Natural killer cell (primary cell): ENCODE measurements at places on chromosomes 11 and 22. TPM values are rescaled to one million over a fixed set of nuclear protein-coding genes. Genes with fewer than 3 reads are reported as not detected.

DNA sequence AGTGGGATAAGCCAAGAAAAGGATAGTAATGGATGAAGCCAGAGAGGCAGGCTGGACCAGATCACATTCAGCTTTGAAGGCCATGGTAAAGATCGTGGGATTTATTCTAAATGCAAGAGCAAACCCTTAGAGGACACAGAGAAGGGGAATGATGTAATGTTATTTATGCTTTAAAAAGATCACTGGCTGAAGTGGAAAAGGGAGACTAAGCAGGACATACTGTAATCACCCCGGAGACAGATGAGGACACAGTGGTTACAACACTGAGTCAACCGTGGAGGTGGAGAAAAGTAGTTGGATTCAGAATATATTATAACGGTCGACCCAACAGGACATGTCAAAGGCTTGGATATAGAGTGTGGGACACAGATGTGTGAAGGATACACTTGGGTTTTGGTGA is 38.5 kb downstream of the CDON start:
- DNase-seq, result no peak
- H3K27me3 ChIP-seq, result no peaks in the 10 kb centered on the region
- H3K4me1 ChIP-seq, result no peaks in the 10 kb centered on the region
- H3K27ac ChIP-seq, result no peak overlapping the region

- DNase-seq, result peak; percentile 45
- H3K4me1 ChIP-seq, result peaks cover 14% of the 10 kb centered on the region
- H3K27ac ChIP-seq, result no peak overlapping the region
- no peaks in the 10 kb centered on the region for H3K36me3 ChIP-seq
- H3K4me3 ChIP-seq, result peak overlapping the region; percentile 59
These were observed 88.1 kb upstream of the ARHGAP32 start for GRCh38 chr11:129280027-129280811.

DNA sequence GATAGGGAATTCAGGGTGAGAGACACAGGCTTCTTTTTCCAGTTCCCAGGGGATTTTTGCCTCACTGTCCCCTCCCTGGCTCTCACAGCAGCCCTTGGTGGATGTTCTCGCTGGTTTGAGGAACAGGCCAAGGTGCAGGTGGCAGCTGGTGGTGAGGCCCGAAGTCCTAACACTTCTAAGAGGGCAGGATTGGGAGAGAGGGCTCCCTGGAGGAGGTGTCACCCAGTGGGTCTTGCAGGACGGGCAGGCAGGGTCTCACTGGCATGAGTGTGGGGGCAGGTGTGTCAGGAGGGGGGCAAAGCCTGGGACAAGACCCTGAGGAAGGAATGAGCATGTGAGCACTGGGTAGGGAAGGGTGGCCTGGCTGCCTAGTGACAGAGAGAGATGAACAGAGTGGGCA is 9.2 kb downstream of the ADORA2A start:
- no peaks in the 10 kb centered on the region for H3K27me3 ChIP-seq
- no peak overlapping the region for H3K4me3 ChIP-seq
- peaks cover 79% of the 10 kb centered on the region for H3K4me1 ChIP-seq
- peak overlapping the region; percentile 93 for H3K27ac ChIP-seq
- no peak for DNase-seq

DNA sequence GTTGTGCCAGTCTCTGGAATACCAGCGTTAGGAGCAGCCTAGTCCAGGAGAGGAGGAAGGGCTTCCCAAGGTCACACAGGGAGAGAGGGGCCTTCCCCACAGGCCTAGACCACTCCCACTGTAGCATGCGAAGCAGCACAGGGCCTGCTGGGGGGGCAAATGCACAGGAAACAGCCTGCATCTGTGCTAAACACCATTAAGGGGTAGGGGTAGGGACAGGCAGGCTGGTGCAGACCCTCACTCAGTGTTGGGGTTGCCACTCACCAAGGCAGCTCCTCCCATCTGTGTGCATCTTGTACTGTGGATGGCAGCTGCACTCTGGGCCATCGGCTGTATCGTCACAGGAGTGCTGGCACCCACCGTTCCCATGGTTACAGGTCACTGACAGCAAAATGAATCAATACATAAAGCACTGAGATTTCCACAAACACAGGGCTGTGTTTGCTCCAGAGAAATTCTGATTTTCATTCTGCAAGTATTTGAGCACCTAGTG is 24.9 kb downstream of the SCUBE2 start:
- H3K27me3 ChIP-seq, result no peaks in the 10 kb centered on the region
- DNase-seq, result no peak
- H3K27ac ChIP-seq, result no peak overlapping the region
- no peaks in the 10 kb centered on the region for H3K36me3 ChIP-seq

Gene WNT11
- total RNA-seq, result 0.47 TPM

Gene MMP12
- not detected for total RNA-seq

DNA sequence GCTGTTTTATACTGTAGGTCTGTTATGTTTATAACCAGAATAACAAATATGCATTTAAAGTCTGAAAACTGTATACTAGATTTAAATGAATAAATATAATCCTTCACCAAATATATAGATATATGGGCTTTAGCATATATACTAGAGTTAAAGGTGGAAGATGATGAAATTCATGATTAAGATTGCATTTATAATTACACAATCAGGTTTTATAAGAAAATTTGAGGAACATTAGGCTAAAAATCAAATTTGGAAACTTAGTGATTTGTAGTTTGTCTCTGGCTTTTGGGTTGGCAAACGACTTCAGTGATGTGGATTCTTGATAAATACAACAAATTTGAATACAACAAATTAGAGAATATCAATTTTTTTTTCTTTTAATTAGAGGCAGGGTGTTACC is 10.0 kb downstream of the BCL2L13 start:
- H3K27me3 ChIP-seq, result no peaks in the 10 kb centered on the region
- DNase-seq, result no peak
- no peak overlapping the region for H3K27ac ChIP-seq
- H3K4me3 ChIP-seq, result no peak overlapping the region

DNA sequence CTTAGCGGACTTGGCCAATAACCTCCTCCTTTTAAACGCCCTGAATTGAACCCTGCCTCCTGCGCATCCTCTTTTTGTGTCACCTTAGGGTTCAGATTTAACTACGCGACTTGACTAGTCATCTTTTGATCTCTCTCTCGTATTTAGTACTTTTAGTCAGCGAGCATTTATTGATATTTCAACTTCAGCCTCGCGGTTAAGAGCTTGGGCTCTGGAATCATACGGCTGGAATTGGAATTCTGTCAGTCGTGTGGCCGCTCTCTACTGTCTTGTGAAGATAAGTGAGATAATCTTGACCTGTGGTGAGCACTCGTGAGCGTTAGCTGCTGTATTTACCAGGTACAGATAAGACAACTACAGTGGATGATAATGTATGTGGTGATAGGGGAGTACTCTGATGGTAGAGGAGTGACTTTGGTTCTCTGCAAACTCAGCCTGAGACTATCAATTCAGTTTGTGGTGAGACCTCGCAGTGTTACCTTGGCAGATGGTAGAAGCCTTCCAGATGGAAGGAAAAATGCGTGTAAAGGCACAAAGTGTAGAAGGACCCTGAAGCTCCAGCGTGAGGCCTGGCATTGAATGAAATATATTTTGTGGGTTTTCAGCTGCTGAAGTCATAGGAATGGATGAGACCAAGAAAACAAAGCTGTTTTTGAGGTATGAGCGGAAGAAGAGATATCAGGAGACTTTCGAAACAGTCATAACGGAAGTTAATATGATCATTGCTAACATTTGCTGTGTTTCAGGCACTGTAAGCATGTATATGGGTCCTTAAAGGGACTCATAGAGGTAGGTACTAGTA is 682 bp downstream of the ATM start:
- no peaks in the 10 kb centered on the region for H3K27me3 ChIP-seq
- peaks cover 13% of the 10 kb centered on the region for H3K36me3 ChIP-seq
- peaks cover 11% of the 10 kb centered on the region for H3K4me1 ChIP-seq
- peak overlapping the region; percentile 88 for H3K27ac ChIP-seq
- H3K4me3 ChIP-seq, result peak overlapping the region; percentile 65
- DNase-seq, result no peak

GRCh38 chr22:44931077-44931540 is 78.7 kb downstream of the PHF21B start:
- no peaks in the 10 kb centered on the region for H3K36me3 ChIP-seq
- DNase-seq, result no peak
- H3K27me3 ChIP-seq, result no peaks in the 10 kb centered on the region
- H3K4me1 ChIP-seq, result no peaks in the 10 kb centered on the region
- H3K27ac ChIP-seq, result no peak overlapping the region
- no peak overlapping the region for H3K4me3 ChIP-seq

DNA sequence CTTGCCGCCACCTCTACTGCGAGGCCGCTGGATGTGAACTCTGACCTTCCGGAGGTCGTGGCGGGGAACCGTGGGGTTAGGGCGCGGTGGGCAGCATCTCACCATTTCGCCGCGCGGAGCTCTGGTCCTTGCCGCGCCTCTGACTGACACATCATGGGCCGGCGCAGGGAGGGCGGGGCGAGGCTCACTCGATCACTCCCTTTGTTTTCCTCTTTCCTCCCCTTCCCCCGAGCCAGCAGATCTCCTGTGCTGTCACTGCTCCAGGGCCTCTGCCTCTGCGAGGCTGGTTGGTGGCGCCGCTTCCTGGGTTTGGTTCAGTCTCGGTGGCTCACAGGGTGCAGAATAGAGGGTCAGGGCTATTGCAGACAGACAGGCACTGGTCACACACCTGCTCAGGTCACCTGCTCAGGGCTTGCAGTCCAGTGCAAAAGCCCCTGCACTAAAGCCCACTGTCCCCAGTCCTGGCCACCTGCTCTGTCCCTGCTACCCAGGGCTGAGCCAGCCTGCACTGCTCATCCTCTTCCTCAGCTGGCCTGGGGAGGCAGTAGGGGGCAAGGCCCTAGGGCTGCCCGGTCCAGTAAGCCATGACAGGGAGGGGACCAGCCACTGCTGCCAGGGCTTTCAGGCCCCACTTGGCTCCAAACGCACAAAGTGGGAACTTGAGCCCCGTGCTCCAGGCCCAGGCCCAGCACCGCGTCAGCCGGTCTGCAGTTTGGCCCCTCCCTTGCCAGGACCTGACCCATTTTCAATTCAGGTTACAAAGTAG is 36.2 kb downstream of the PISD start:
- no peaks in the 10 kb centered on the region for H3K27me3 ChIP-seq
- H3K4me1 ChIP-seq, result peaks cover 62% of the 10 kb centered on the region
- no peak overlapping the region for H3K27ac ChIP-seq
- DNase-seq, result no peak
- H3K4me3 ChIP-seq, result no peak overlapping the region

DNA sequence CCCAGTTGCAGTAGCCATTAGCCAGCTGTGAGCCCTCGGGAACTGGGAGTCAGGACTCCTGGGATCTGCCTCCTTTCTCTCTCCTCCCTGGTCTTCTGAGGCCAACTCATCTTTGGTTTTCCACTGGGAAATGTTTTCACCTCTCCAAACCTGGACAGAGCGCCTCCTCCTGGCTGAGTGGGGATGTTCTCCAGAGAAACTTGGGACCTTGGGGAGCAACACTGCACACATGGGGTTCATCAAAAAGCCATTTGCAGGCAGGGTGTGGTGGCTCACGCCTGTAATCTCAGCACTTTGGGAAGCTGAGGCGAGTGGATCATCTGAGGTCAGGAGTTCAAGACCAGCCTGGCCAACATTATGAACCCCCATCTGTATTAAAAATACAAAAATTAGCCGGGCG is 145.4 kb downstream of the NECTIN1 start:
- H3K4me1 ChIP-seq, result peaks cover 14% of the 10 kb centered on the region
- H3K4me3 ChIP-seq, result no peak overlapping the region
- H3K36me3 ChIP-seq, result no peaks in the 10 kb centered on the region
- DNase-seq, result no peak
- no peak overlapping the region for H3K27ac ChIP-seq
- H3K27me3 ChIP-seq, result peaks cover 16% of the 10 kb centered on the region

Gene BRMS1
- total RNA-seq, result 55.6 TPM

Gene ART1
- total RNA-seq, result not detected

- DNase-seq, result no peak
- H3K4me3 ChIP-seq, result no peak overlapping the region
- H3K27me3 ChIP-seq, result no peaks in the 10 kb centered on the region
- no peaks in the 10 kb centered on the region for H3K4me1 ChIP-seq
These were observed 35.0 kb upstream of the MAPK1 start for GRCh38 chr22:21902296-21903087.

DNA sequence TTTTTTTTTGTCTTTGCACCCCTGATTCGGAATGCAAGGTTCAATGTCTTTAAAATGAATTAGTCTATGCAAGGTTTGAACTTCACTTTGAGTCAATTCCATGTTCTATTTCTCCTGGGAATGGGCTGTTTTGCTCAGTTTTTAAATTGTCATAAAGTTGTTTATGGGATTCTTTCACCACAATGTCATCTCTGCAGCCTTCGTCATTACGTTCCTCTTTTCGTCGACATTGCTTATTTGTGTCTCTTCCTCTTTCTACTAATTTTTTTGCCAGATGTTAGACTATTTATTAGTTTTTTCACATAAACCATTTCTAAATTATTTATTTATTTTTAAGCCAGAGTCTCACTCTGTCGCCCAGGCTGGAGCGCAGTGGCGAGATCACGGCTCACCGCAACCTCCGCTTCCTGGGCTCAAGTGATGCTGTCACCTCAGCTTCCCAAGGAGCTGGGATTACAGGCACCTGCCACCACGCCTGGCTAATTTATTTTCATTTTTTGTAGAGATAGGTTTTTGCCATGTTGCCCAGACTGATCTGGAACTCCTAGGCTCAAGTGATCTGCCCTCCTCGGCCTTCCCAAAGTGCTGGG is 7.1 kb upstream of the TNNT3 start:
- H3K36me3 ChIP-seq, result no peaks in the 10 kb centered on the region
- no peak overlapping the region for H3K4me3 ChIP-seq

Gene OR8H1
- total RNA-seq, result not detected

GRCh38 chr11:117908109-117908895 is 20.9 kb downstream of the TMPRSS13 start:
- no peak overlapping the region for H3K4me3 ChIP-seq
- no peak overlapping the region for H3K27ac ChIP-seq
- H3K27me3 ChIP-seq, result no peaks in the 10 kb centered on the region
- peaks cover 6% of the 10 kb centered on the region for H3K4me1 ChIP-seq
- no peak for DNase-seq

GRCh38 chr11:12126344-12127019 is 16.1 kb downstream of the MICAL2 start:
- no peak for DNase-seq
- H3K27me3 ChIP-seq, result no peaks in the 10 kb centered on the region
- H3K36me3 ChIP-seq, result no peaks in the 10 kb centered on the region

DNA sequence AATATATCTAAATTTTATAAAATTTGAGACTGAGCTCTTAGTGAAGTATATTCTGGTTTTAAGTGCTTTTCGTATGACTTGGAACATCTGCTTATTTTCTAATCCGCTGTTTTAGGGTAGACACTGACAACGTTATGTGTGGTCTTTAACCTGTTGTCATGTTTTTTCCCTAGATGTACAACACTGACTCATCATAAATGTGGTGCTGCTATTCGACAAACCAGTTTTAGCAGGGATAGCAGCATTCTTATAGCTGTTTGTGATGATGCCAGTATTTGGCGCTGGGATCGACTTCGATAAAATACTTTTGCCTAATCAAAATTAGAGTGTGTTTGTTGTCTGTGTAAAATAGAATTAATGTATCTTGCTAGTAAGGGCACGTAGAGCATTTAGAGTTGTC is 23.8 kb upstream of the HIKESHI start:
- no peaks in the 10 kb centered on the region for H3K27me3 ChIP-seq
- H3K4me1 ChIP-seq, result no peaks in the 10 kb centered on the region
- no peak overlapping the region for H3K4me3 ChIP-seq
- no peak overlapping the region for H3K27ac ChIP-seq
- no peak for DNase-seq
